Left kidney (tissue), 8 donors: ENCODE measurements at places on chromosomes 4 and X. TPM values are rescaled to one million over a fixed set of nuclear protein-coding genes. Genes with fewer than 3 reads are reported as not detected.

GRCh38 chr4:38670939-38671591 is 7.1 kb downstream of the KLF3 start:
- DNase-seq, result no peak

- DNase-seq, result no peak
Measured at GRCh38 chrX:122945328-122945727, 238.8 kb upstream of the GRIA3 start.

Gene GPR119
- polyA plus RNA-seq, result not detected

DNA sequence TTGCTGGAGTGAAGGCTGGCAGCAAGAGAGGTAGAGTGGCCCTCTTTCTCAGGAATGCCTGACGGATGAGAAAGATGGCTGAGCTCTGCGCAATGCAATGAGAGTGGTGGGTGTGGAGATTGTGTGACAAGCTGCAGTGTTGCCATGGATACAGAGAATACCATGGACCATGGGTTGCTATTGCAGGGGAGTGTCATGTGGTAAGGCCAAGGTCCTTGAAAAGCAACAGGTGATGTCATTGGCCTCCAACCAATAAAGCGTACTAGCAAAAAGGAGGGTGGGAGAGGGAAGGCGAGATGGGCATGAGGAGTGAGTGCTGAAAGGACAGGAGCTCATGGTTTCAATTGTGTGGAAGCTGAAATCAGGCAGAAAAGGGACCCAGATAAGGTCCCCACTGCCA is 1.8 kb downstream of the PNMA5 start:
- DNase-seq, result no peak

GRCh38 chr4:164768516-164768915 is 14.6 kb downstream of the SMIM31 start:
- DNase-seq, result no peak

- no peak for DNase-seq
Measured at GRCh38 chr4:151830168-151830567, 69.4 kb upstream of the GATB start.

Gene PNCK
- 7.5 TPM for polyA plus RNA-seq

DNA sequence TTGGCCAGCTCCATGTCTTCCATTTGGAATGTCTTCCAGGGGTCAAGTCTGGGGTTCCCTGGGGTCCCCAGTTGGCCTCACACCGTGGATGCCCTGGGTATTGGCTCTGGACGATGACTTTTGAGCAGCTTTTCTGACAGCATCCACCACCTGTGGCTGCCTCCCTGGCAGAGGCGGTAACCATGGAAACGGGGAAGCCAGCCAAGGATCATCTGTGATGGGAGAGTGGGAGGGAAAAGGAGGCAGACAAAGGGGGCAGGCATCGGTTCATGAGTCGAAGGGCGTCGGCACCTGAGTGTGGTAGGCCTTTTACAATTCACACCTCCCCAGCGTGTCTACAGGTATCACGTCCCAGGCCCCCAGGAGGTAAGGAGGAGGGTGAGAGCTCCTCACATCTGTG is 152.2 kb downstream of the ASMT start:
- DNase-seq, result peak; percentile 8

DNA sequence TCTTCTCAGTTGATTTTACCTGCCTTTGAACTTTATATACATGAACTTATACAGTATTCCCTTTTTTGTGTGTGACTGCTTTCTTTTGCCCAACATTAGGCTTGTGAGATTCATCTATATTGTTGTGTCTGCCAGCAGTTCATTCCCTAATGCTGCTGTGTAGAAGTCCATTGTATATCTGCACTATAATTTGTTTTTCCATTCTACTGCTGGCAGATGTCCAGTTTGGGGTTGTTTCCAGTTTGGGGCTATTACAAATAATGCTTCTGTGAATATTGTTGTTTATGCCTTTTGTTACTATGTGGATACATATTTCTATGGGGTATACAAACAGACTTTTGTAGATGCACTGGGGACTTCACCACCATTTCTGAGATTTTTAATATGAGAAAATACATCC is 268.4 kb downstream of the DCTD start:
- no peak for DNase-seq

DNA sequence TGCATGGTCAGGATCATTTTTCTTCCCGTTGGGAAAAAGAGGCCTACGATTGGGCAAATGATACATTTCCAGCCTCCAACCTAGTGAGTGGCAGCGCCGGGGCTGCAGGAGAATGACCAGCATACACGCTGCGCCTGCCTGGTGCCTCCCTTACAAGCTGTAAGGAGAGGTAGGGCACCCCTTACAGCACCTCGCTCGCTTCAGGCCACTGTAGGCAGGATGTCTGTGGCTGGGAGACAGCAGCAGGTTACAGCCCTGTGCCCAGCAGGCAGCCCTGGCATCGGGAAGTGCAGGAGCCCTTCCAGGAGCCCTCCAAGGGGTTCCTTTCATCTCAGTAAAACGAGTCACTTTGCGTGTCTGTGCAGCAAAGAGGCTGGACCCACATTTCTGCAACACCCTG is 88.4 kb downstream of the EVC start:
- no peak for DNase-seq

Gene MAGEA2B
- polyA plus RNA-seq, result not detected

DNA sequence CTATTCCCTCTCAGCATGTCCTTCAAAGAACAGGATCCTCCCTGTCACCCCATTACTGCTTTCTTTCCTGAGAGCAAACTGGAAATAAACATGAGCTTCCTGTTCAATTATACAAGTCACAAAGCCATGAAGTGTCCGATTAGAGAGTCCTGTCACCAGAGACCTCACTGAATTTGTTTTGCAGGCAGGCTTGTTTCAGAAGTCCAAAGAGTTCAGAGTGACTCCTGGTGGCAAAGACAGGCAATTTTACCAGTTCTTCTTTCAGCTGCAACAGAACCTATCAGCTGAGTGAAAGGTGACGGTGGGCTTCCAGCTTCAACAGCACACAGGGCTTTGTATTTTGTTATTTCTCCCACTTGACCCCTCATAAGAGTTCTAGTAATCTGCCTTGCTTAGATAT is 6.4 kb downstream of the ELK1 start:
- DNase-seq, result no peak

Gene RPGR
- 27.2 TPM for polyA plus RNA-seq

DNA sequence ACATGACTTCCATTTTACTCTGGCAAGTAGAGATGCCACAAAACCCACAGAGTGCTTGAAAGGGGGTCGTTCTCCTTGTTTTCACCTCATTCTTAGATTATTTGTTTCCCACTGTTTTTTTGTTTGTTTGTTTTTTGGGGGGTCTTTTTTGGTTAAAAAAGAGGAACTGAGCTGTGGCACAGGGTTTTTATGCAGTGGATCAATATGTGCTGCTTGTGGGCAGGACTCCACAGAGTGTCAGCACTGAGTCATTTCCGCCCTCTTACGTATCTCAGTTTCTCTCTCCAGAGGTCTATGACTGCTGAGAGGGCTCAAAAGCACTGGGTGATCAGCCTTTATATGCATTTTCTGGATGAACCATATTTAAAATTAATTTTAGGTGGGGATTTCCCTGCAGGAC is 268.1 kb upstream of the GRID2 start:
- DNase-seq, result no peak

DNA sequence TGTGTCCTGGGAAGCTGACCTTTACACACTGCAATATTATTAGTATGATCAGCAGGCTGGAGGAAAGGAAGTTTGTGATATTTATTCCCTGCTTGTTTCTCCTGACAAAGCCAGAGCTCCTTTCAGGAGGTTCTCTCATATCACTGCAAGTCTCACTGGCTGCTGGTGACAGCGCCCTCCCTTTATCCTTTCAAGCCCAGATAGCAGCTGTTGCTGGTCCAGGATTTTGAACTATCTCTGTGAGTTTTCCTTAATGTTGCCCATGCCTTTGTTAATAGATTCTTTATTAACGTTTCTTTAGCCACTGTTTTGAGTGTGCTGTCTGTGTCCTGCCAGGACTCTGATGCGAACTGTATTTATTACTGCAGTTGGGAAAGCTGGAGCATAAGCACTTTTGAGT is 518.7 kb downstream of the C4orf33 start:
- no peak for DNase-seq

Gene UNC5C
- polyA plus RNA-seq, result 44.7 TPM

DNA sequence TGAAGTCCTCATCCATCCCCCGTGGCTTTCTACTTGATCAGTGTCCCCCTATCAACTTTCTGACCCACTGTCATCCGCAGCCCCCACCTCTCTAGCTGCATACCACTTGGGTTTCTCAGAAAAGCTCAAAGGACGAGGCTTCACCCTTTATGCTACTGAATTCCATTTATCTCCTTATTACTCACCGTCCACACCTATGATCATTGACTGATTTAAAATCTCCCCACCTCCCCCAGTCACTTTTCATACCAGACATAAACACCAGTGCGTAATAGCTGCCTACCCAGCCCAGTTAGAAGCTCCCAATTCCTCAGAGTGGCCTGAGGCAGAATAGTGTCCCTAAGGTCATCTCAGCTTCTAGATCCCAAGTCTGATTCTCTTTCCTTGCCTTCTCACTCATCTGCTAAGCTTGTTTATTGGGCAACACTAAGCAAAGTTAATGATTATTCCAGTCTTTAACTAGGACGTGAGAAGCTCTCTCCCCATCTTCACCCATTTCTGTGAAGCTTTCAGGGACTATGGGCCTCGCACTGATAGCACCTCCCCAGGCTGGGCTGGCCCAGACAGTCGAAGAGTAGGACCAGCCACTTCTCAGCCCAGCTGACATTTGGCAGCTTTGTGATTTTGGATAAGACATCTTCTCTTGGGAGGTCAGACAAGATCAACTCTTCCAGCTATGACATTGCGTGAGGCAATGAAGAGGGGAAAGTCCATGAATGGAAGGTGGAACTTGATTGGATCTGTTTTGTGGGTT is 7.2 kb upstream of the DDX60L start:
- DNase-seq, result no peak

GRCh38 chrX:69374569-69374968 is 129.6 kb upstream of the NALF2 start:
- no peak for DNase-seq

Gene DCAF12L1
- 6.7 TPM for polyA plus RNA-seq

- no peak for DNase-seq
Measured at GRCh38 chr4:25915353-25915705, 1.3 kb downstream of the SMIM20 start.

Gene GNL3L
- polyA plus RNA-seq, result 23.7 TPM

Gene HPGDS
- 5.2 TPM for polyA plus RNA-seq

- peak; percentile 82 for DNase-seq
Measured at GRCh38 chrX:103554687-103555424, 30.5 kb upstream of the TCEAL4 start.

Gene AKAP14
- polyA plus RNA-seq, result 0.55 TPM

Gene MAGEB10
- polyA plus RNA-seq, result 0.07 TPM

DNA sequence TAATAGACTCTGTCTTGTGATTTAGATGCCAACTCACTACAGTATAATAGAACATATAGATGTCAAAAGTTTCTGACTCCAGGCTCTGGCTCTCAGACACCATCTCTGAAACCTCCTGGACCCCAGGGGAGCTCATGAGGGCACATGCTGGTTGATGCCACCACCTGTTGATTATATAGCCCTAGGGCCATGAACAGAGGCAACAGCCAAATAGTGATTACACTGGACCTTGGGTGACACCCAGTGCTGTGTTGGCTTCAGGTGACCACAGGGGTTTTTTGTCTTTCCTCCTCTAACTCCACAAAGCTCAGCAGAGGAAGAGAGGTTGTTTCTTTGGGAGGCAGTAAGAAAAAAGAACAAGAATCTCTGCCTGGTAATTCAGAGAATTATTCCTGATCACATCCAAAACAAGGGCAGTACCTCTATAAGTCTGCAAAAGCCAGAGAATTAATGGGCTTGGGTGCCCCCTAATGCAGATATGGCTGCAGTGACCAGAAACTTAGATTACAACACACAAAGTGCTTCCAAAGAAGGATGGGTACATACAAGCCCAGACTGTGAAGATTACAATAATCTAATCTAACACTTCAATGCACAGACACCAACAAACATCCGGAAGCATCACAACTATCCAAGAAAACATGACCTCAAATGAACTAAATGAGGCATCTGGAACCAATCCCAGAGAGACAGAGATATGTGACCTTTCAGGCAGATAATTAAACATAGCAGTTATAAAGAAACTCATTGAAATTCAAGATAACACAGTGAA is 1920.6 kb downstream of the ARAP2 start:
- no peak for DNase-seq

GRCh38 chr4:119942806-119943205 is 123.8 kb downstream of the MAD2L1 start:
- no peak for DNase-seq

DNA sequence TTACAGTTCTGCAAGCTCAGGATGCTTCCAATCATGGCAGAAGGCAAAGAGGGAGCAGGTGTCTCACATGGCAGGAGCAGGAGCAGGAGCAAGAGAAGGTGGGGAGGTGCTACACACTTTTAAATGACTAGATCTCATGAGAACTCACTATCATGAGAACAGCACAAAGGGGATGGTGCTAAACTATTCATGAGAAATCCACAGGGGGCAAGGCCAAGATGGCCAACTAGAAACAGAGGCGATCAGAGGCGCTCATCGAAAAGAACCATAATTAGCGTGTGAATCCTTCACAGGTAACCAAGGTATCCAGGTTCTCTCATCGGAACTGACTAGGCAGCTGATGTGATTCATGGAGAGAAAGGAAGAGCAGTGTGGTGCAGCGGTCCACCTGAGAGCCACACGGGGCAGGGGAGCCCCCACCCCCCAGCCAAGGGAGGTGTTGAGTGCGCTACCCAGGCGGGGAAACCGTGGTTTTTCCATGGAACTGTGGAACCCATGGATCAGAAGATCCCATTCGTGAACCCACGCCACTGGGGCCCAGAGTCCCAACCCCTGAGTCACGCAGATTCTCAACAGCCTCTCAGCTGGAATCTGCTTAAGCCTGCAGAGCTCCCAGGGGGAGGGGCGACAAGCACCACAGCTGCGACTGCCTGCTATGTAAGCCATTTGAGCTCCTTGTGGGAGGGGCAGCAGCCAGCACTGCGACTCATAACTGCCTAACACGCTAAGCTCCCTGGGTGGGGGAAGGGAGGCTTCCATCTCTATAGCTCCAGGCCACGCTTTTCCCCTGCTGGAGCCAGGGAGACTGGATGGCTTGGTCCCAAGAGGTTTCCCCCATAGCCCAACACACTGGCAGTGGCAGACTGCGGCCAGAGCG is 46.7 kb downstream of the FGF16 start:
- peak; percentile 8 for DNase-seq

Gene NAT8L
- polyA plus RNA-seq, result 6.4 TPM

GRCh38 chr4:41026971-41027370 is 187.4 kb downstream of the APBB2 start:
- DNase-seq, result no peak

Gene PAGE1
- not detected for polyA plus RNA-seq

DNA sequence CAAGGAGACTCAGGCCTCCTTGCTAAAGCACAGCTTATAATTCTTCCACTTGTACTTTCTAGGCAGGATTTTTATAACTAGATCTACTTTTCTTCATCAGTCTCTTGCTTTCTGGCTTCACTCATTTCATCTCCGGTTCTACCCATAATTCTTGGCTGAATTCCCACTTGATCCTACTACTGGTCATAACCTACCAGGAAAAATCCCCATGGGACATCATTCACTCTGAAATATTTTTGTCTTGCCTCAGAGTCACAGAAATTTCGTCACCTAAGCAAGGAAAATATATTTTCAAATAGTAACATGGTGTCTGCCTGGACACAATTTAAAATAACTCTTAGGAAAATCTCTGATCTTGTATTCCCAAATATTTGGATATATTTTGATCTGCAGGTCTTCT is 122.3 kb downstream of the TEX13A start:
- no peak for DNase-seq
